ENCODE measurements at places on chromosomes 12 and 14. TPM values are rescaled to one million over a fixed set of nuclear protein-coding genes. Genes with fewer than 3 reads are reported as not detected.
A peak's percentile ranks its signal among the peaks of the same experiment; 100 is the strongest.

The IRF9 gene
- 8.3 TPM for total RNA-seq

The PLCZ1 gene
- not detected for total RNA-seq

The MEG3 gene
- not detected for total RNA-seq

The KLRC3 gene
- not detected for total RNA-seq

The LGALS3 gene
- 236 TPM for total RNA-seq

The PTGR2 gene
- total RNA-seq: 2.1 TPM

The TTC7B gene
- 30.3 TPM for total RNA-seq

The LMNTD1 gene
- not detected for total RNA-seq

The ARG2 gene
- total RNA-seq: 82.0 TPM

The DAO gene
- 22.1 TPM for total RNA-seq

The TEX52 gene
- not detected for total RNA-seq

The ADAM20 gene
- not detected for total RNA-seq

DNA sequence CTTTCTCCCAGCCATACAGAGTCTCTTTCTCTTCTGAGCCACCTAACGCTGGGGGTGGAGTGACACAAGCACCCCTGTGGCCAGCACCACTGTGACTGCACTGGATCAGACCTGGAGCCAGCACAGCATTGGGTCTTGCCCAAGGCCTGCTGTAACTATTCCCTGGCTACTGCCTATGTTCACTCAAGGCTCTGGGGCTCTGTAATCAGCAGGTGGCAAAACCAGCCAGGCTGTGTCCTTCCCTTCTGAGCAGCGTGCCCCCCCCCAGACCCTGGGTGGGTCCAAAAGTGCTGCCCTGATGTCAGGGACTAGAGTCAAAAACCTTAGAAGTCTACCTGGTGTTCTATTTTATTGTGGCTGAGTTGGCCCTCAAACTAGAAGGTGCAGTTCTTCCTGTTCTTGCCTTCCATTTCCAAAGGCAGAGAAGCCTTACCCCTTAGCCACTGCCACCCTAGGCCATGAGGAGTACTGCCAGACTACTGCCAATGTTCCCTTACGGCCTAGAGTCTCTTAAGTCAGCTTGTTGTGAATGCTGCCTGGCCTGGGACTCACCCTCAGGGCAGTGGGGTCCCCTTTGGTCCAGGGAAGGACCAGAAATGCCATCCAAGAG, 49.9 kb downstream of the PELI2 start:
- no peak for DNase-seq

GRCh38 chr12:54917001-54917488, 62.7 kb downstream of the MUCL1 start:
- DNase-seq: no peak

- DNase-seq: no peak
These were observed 121.5 kb downstream of the CALM1 start for GRCh38 chr14:90518069-90518940.

DNA sequence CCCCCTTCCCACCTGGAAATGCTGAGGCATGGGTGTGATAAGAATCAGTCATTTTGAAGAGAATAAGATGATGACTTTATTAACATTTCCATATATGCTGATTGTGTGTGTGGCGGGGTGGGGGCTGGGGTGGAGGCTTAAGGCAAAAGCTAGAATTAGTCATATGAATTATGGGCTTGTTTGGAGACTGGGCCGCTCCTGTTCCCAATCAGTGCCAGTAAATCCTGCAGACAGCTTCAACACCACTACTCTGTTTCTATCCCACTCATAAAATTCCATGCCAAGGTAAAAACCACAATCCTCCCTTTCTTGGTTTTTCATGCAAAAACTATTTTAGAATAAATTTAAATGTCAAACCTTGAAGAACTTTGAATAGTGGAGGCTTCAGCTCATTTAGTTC, 29.9 kb upstream of the SLC38A2 start:
- no peak for DNase-seq

- DNase-seq: no peak
These were observed 661.0 kb downstream of the GALC start for GRCh38 chr14:87331991-87332390.

GRCh38 chr12:127606476-127607015, 660.4 kb upstream of the TMEM132C start:
- DNase-seq: peak; percentile 35

GRCh38 chr12:52070185-52070925, 577 bp downstream of the ATG101 start:
- DNase-seq: no peak

GRCh38 chr12:1930803-1931597, 12.5 kb upstream of the CACNA2D4 start:
- no peak for DNase-seq

- DNase-seq: no peak
These were observed 15.1 kb downstream of the NUAK1 start for GRCh38 chr12:106123551-106124081.

DNA sequence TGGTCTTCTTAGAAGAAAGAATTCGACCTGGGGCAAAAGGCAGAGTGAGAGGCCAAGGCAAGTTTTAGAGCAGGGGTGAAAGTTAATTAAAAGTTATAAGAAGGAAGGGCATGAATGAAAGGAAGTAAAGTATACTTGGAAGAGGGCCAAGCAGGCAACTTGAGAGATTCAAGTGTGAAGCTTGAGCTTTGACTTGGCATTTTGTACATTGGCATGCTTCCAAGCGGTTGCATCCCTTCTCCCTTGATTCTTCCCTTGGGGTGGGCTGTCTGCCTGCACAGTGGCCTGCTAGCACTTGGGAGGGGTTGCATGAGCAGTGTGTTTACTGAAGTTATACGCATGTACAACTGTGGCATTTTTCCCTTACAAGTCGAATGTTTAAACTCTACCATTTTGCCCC, 74.8 kb upstream of the MGAT4C start:
- no peak for DNase-seq

- peak; percentile 49 for DNase-seq
These were observed 79.6 kb downstream of the ITPK1 start for GRCh38 chr14:93035917-93036651.

DNA sequence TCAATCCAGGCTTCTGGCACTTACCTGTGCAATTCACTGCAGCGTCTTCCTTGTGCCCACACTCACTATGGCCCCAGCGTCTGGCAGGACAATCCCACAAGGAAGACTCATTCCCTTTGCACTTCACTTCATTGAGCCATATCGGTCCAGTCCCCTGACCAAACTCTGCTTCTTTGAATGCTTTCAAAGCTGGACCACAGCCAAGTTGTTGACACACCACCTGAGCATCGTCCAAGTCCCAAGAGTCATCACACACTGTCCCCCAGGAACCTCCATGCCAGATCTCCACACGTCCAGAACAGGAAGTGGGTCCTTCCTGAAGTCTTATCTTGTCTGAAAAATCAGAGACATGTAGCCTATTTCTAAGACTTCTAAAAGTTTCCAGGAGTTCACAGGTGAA, 20.2 kb downstream of the CD163 start:
- no peak for DNase-seq

DNA sequence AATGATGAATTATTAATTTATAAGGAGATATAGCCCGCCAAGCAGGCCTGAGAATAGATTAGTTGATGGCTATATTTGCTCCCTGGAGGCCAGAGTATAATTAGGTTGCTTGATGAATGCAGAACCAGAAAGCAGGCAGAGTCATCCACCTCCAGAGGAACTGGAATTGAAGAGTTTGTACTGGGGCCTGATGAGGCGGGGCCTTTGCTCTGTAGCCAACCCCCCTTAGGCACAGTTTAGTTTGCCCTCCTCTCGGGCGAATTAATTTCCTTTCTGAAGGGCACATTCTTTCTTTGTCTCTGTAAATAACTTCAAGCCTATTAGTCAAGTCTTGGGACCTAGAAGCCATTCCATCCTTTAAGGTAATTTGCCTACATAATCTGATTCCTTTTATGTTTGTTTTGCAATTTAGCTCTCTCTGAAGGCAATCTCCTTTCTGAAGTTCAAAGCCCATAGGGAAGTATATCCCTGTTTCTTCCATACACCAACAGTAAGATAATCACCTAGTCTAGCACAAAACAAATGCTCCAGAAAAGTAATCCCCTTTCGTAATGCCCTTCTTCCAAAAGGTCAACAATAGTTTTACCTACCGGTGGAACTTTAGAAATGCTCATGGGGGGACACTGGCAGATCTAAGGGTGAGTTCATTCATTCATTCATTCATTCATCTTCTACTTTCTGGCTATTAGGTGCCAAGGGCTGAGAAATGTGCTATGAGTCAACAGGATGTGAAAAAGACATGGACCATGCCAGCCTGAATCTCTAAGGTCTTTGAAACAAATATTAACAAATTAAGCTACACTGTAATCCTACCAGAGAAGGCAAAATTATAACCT, 84.8 kb upstream of the NUDT4 start:
- no peak for DNase-seq

DNA sequence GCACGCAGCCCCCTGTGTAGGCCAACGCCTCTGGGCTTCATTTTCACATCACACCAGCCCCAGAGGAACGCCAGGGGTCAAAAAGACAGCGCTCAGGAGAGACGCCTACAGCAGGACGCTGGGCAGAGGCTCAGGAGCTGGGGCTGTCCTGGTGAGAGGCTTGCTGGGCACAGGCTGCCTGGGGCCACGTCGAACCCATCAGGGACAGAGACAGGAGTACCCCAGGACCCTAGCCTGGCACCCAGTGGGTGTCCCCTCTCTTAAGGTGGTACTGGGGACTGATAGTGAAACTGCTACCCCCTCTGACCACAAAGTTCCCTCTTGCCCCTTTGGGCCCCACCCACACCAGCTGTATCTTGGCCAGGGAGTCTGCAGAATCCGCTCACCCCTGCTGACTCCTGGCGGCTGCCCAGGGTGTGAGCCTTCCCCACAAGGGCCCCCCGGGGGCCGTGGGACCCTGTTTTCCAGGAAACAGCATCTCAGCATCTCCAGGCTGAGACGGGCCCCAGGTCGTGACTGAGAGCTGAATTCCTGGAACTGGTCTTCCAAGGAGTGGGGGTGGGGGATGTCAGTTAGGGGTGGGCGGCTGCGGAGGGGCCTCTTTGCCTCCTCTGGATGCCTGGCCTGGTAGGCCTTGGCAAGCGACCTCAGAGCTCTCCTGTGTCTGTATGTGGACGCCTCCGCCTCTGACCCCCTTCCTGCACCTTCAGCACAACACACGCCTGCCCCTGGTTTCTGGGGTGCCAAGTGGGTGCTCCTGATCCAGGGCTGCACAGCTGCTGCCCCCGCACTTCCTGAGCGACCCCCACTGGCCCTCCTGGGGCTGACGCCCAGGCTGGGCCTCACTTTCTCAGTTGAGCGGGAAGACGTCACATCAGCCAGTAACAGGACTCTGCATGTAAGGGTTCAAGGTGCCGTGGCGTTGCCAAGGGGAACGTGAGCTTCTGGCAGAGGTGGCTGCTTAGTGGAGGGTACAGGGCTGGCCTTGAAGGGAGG, 321.9 kb upstream of the RTL1 start:
- no peak for DNase-seq
